ENCODE measurements at places on chromosomes 11 and 22. TPM values are rescaled to one million over a fixed set of nuclear protein-coding genes. Genes with fewer than 3 reads are reported as not detected.

Gene CCND1
- 365 TPM for total RNA-seq

DNA sequence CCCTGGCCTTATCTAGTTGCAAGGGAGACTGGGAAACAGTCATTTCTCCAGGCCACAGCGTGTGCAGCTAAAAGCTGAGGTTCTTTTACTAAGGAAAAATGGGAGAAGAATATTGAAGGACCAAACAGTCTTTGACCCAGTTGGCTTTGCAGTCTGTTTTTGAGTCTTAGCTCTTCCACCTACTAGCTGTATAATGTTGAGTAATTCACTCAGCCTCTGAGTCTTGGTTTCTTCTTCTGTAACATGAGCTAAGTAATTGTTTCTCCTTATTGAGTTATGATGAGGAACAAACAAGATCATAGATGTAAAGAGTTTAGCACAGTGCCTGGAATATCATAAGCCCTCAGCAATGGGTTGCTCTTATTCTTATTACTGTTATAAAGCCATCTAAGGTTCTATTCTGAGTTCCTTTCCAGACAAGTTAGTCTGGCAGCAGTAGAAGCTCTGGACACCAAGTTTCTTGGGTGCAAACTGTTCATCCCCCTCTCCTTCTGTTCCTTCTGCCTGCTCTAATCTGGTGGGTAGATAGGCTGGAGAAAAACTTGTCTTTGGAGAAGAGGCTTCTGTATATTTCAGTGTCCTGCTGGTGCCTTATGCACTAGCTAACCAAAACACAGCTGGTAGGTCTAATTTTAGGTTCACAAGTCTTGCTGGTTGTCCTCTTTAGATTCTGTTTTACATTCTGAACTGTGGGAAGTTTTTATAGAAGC is 13.5 kb downstream of the TRIM44 start:
- DNase-seq = peak; percentile 60

Gene SERPIND1
- total RNA-seq = under 0.01 TPM

- no peak for DNase-seq
Observed at GRCh38 chr22:43571181-43571580, 159.4 kb downstream of the MPPED1 start.

Gene GP1BB
- total RNA-seq = 0.86 TPM

Gene HOATZ
- not detected for total RNA-seq

DNA sequence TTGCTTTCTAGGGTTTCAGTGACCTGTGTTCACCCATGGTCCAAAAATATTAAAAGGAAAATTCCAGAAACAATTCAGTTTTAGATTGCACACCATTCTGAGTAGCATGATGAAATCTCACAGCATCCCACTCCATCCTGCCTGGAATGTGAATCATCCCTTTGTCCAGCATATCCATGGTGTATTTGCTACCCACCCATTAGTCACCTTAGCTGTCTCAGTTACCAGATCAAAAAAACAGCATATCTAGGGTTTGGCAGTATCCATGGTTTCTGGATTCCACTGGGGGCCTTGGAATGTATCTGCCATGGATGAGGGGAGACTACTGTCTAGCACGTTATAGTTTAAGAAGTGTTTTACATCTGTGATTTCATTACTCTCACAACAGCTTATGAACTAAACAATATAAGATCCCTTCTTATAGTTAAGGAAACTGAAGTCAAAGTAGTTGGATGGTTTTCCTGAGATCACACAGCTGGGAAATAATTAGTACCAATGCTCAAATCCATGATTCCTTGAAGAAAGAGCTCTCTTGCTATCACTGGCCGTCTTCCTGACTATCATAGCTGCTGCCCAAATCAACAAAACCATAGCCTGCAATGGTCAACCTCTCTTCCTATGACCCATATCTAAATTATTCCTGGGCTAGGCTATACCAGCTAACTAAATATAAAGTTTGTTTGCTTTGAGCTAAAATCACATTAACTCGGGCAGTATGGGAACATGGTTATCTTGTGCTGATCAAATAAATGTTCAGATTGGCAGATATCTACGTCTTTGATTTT is 122.6 kb downstream of the MICAL2 start:
- DNase-seq = peak; percentile 59

- DNase-seq = peak; percentile 91
Observed at GRCh38 chr11:64185175-64185692, 737 bp upstream of the STIP1 start.

DNA sequence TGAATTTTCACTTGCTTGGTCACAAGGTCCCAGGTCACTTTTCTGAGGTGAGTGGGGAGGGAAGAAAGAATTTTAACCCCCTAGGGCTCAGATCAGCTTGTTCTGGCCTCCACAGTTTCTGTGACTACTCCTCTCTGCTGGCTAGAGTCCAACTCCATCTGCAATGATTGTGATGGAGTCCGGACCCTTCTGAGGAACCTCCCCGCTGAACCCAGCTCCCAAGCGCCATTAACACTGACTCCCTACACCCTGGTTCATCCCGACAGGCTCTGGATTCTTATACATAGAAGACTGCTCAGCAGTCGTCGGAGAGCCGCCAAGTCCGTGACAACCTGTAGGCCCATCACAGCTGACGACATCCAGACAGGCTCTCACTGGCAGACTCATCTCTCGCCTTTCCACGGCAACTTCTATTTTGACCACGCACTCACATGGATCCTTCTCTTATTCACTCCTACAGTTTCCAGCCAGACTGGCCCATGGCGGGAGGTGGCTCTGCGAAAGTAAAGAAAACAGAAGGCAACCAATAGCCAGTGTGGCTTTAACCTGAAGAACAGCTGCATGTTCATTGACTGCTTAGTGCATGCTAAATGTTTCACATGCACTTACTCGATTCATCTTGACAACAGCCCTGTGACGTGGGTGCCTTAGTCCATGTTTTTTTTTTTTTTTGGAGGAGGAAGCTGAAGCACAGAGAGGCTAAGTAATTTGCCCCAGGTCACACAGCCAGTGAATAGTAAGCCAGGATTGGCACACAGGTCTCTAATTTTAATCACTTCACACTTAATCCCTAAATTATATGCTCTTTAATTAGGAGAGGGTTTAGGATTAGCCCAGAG is 68.0 kb upstream of the PRDM11 start:
- peak; percentile 50 for DNase-seq
